Epithelial cell of prostate (primary cell): ENCODE measurements at places on chromosomes 3 and 15.

- no peak for DNase-seq
These were observed 57.4 kb downstream of the ZIC4 start for GRCh38 chr3:147348976-147349375.

GRCh38 chr3:46304739-46305138 lies 49.2 kb upstream of the CCR2 start:
- no peak for DNase-seq

- DNase-seq, result no peak
These were observed 173.0 kb downstream of the STT3B start for GRCh38 chr3:31705736-31706135.

DNA sequence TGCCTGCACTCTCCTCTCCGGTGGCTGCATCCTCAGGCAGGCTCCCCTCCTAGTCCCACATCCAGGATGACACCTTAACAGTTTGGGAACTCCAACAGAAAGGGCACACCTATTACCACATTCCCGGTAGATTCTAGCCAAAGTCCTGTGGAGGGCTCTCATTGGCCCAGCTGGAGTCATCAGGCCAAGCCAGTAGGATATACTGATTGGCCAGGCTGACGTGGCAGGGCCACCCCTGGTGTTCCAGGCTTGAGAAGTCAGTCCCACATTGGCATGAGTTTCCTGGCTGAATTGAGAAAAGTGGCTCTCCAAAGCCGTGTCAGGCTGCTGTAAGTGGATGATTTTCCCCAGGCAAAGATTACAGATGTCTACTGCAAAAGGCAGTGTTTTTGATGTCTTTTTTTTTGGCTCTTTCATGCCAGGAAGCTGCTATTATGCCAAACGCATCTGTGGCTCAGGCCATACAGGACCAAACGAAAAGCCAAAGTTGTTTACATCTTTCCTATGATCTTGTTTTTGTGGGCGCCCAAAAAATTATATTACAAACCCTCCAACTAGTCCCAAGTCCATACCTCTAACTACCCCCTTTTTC lies 6.6 kb upstream of the BLM start:
- no peak for DNase-seq

DNA sequence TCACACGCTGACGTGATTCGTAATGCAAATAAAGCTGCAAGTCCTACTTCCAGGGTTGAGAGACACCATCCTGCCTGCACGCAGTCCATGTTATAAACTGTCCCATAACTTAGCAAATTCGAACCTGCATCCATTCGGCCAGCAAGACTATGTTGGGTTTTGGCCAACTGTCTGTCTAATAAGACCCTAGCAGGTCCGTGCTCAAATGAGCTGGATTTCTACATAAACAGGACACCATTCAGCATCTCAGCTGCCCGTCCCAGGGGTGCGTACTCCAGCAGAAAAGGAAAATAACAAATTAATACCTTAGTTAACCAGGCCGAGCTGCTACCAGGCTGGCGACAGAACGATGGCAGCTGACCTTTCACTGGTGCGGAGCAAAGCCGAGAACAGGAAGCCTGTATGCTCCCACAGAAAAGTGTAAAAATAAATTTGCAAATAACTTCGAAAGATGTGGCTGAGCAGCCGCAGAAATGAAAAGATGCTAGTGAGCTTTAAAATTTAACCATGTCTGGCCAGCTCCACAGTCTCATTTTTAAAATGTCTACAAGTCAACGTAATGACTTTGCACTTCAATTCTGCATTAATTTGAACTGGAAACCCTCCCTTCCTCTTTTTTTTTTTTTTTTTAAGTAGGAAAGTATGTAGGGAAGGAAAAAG lies 97.1 kb upstream of the SNRPA1 start:
- no peak for DNase-seq

DNA sequence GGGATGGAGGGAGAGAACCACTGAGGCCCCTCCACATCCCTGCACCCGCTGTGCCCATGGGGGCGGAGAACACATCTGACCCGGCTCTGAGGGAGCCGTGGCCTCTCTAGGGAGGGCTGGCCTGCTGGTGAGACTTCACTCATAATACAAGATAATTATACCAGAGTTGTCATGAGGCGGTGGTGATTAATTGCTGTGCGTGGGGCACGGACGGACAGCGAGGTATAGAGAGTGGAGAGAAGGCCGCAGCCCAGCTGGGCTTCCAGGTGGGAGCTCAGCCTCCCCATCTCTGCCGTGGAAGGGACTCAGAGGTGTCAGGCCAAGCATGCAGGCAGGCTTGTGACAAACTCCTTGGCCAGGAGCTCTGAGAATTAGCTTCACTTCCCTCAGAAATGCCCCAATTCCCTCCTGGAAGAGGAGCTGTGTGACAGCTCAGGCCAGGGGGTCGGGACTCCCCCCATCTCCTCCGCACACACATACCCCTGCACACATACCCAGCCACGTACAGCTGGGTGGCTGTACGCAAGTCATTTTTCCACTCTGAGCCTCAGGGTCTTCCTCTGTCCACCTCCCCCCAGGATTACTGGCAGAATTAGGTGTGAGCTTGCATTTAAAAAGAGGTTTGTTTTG lies 6.0 kb upstream of the GATA2 start:
- no peak for DNase-seq

- no peak for DNase-seq
These were observed 7.7 kb downstream of the CCR5 start for GRCh38 chr3:46378426-46378942.

DNA sequence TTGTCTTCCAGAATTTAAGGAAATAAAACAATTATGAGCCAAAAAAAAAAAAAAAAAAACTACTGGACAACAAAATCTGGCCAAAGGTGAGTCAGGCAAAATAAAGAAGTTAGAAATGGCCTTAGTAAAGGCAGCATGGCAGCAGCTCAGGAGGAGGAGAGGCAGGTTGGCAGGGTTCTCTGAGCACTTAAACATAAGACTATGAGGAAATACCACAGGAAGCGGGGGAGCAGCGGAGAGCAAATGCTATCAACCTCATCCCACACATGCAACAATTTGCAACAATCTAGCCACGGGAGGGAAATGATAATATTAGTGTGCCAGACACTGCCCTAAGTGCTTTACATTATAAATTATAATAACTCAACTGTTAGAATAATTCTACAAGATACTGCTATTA lies 247.3 kb upstream of the NSMCE3 start:
- no peak for DNase-seq

GRCh38 chr3:67118635-67119034 lies 120.5 kb downstream of the KBTBD8 start:
- no peak for DNase-seq

- DNase-seq, result no peak
These were observed 13.0 kb downstream of the ZNF445 start for GRCh38 chr3:44464509-44464908.

GRCh38 chr3:130663092-130663491 lies 83.5 kb downstream of the PIK3R4 start:
- DNase-seq, result no peak

- no peak for DNase-seq
These were observed 736.8 kb downstream of the DIPK2A start for GRCh38 chr3:144708437-144708836.

DNA sequence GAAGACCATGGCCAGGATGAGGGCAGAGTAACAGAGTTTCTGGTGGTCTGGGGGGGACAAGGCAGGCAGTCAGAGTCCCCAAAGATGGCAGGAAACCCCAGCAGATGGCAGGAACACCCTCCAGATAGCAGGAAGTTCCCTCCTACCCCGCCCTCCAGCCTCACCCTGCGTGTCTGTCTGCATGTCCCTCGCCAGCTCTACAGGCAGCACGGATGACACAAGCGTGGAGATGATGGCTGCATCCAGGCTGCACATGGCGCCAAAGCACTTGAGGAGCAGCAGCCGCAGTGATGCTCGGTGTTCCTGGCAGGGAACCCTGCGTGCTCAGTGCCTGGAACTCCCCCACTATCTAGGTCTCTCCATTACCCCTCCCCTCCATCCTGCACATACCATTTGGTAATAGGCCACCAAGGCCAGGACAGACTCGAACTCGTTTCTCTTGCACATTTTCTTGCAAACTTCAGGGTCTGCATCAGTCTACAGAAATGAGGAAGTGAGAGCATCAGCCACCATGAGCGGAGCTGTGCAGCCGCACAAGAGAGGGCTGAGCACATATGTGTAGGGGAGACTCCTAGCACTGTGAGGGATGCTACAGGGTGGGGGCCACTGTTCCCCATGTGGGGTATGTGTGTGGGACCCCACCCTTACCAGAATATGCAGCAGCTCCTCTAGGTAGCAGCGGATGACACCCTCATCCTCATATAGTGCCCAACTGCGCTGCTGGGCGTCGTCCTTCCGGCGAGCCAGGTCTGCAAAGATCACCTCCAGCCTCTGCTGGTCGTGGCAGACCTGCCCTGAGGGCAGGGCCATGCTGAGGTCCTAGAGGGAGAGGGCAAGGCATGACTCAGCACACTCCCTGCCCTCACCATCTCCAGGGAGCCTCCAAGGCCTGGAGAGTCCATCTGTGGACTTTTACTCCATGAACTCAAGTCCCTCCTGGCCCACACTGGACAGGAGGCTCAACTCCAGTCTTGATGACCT lies 6.0 kb downstream of the NCKIPSD start:
- no peak for DNase-seq

DNA sequence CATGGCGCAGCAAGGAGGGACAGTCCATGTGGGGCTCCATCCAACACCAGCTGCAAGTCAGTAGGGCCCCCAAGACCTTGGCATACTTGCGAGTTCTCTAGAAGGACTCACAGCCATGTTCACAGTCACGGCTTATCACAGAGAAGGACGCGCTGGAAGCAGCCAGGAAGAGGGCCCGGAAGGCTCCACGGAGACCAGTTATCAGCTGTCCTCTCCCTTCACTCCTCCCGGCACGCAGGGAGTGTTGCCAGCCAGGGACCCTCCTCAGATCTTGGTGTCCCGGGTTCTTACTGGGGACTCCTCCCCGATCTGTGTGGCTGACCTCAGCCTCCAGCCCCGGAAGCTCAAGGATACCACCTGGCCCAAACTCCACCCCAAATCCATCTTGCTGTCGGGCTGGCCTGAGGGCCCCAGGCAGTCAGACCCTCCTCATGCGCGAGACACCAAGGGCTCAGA lies 68.0 kb downstream of the SLTM start:
- no peak for DNase-seq

DNA sequence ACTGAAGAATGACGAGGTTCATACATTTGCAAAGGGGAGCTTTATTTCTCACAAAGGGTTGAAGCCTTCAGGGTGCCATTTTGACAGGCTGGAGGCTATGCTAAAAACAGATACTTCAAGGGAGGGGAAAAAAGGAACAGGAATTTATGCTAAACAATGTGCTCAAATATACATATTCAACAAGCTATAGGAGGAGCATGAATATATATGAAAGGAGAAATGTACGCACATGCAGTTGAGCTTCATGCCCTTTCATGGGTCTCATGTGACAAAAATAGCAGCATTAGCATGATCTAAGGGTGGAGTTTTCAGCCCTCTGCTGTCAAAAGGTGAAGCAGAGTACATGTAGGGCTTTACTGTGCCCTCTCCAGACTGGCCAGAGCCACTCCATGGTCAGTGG lies 44.3 kb upstream of the FSIP1 start:
- DNase-seq, result no peak

DNA sequence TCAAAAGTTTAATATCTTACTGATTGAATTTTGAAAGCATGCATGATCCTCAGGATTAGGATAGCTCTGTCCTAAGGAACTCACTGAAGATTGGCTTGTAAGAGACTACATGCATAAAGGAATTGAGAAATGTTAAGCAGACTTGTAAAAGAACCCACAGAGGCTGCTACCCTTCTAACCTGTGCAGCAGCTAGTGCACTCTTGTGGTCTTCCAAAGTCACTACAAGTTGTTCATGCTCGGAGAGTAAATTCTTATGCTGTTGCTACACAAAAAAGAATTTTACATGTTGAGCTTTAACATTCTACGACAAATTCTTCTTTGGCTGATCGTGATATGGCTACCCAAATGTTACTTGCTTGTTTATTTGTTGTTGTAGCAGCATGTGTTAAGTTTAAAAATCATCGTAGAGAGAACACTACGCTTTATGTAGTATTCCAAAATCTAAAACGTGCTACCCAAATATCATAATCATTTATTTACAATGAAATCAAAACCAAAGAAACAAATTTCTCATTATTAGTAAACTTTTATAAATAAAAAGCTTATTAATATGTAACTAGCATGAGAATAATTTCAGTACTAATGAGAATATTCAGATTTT lies 55.0 kb downstream of the GOLIM4 start:
- DNase-seq, result peak; percentile 16

DNA sequence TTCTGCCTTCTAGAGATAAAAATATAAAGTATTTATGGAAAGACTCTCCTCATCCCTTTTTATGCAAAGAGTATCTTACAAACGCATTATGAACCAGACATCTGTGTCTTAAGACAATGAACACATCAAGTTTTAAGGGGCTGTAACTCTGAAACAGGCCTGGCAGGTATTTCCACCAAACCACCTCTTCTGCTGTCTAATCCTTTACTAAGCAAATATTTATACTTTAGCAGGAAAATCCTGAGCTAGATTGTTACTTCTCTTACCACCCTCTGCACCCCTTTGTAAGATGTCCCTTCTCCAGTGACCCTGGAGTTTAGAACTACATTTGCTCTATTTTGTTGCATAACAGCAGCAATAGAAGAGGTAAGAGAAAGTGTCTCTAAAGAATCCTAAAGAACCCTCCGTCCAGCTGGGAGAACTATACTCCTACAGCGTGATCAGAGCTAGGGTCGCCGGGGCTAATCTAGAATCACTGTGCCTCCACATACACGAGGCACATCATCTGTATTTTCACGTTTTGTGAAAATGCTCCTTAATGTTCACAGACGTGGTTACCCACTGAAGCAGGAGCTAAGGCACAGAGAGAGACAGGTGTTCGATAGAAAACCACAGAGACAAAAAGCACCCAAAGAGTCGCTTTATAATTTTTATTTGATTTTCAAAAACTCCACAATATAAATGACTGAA lies 129.6 kb downstream of the FOXP1 start:
- DNase-seq, result no peak

GRCh38 chr3:133413161-133414020 lies 13.5 kb downstream of the BFSP2 start:
- no peak for DNase-seq

DNA sequence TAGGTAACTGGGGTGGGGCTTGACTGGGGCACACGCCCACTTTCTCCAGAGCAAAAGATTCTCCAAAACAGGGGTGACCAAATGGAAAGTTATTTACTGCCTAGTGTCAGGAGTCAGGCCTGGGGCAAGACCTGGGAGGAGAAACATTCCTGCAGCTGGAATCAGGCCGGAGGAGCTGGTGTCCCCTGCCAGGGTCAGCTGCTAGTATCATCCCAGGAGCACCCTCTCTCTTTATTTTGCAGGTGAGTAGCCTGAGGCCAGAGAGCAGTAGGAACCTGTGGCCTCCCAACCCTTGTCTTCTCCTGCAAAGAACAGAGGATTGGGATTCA lies 32.9 kb downstream of the DNAJB8 start:
- no peak for DNase-seq

- DNase-seq, result no peak
These were observed 731 bp downstream of the ZNF710 start for GRCh38 chr15:90001683-90002427.

GRCh38 chr3:185082149-185082548 lies 70.7 kb downstream of the C3orf70 start:
- no peak for DNase-seq

DNA sequence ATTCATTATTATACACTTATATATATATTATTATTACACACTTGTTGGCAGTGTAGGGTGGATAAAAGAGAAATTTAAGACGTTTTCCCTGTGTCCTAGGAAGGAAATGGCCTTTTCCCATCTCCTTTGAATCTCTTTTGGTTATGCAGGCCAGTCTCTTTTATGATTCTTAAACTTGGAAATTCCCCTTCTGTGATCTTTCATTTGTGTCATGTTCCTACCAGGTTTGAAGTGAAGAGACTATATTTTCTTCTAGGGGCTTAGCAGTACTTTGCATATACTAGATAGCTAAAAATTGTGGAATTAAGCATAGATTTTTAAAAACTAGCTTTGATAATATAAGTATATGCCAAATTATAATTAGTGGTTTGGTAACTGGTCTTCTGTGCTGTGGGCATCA lies 58.5 kb downstream of the BBX start:
- no peak for DNase-seq
